Thyroid gland (tissue), 4 donors: ENCODE measurements at places on chromosomes 11 and 22.

DNA sequence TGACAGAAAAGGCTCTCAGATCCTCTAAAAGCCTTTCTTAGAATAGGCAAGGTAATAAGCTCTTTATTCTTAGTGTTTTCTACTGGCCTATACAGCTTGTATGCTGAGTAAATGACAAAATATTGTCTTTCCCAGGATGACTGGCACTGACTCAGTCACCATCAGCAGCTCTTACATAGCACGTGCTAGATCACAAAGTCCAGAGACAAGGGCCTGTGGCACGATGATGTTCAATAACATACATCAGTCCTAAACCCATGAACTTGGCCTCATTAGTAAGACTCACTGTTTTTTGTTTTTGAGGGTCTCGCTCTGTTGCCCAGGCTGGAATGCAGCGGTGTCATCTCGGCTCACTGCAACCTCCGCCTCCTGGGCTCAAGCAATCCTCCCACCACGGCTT is 42.7 kb downstream of the CELF1 start:
- DNase-seq = no peak

DNA sequence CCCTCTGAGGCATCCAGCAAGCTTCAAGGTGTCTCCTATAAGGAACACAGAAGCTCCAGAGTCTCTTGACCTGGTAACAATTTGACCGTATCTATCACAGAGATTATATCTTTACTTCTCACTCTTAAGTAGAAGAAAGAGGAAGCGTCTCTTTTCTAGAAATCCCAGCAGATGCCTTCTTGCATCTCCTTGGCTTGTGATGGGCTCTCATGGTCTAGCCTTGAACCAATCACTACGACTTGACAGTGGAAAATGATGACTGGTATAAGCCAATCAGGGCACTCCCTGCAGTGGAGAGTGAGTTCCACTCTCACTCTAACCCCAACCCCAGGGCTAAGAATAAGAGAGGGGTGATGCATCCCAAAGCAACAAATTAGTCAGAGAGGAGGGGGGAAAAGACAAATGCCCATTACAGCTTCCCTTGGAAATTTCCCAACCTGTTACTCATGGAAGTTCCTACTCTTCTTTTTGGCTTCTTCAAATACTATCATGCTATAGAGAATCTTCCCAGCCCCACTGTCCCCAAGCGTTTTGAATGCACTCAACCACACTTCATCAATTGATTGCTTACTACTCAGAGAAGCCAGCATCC is 293.5 kb downstream of the MN1 start:
- DNase-seq = no peak

GRCh38 chr22:38981005-38981991 is 849 bp upstream of the APOBEC3B start:
- peak; percentile 92 for DNase-seq

DNA sequence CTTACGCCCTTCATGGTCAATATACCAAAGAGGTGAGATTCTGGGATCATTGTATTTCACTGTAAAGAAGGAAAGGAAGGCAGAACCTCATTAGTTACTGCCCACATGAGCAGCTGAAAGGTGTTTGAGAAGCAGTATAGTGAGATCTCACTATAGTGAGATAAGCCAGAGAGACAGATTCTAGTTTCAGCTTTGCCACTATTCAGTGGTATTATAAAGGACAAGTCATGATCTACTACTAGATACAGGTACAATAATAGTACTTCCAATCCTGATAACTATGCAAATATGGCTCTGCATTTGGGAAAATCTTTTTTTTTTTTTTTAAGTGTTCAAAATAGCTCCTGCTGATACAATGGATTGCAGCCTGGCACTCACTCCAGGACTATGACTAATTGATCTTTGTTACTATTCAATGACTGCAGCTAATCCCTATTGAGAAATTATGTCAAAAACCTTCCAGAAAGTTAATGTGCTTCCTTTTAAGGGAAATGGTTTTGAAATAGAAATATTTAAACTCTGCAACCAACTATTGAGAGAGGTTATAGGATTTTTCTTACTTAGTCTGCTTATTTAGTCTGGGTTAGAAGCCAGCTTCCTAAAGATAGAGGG is 8.3 kb upstream of the DLAT start:
- no peak for DNase-seq

- DNase-seq = no peak
These were observed 4.6 kb upstream of the MIF start for GRCh38 chr22:23889620-23890019.

DNA sequence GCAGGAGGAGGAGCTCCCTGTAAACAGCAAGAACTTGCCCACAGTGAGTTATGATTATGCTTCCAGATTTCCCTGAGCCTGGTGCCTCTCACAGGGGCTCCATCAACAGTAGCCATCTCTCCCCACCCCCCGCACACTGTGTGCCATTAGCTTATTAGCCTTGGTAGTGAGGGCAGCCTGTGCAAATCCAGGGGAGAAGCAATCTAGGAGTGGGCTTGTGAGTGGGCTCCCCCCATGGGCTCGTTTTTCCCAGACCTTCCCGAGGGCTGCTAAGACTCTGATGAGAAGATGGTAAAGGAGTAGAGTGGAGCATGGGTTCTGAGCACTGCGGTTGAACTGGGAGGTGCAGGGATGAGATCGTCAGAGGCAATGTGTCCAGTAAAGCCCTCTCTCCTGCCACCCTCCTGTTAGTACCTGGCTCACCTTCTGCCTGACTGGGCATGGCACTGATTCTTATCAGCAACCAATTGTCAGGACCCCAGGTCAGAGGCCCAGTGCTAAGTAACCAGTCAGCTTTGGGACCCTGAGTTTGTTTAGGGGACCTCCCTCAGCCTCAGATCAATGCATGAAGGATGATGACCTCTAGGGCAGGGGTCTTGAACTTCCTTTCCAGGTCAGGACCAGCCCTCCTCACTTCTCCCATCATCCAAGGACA is 38.4 kb upstream of the TP53I11 start:
- DNase-seq = no peak

DNA sequence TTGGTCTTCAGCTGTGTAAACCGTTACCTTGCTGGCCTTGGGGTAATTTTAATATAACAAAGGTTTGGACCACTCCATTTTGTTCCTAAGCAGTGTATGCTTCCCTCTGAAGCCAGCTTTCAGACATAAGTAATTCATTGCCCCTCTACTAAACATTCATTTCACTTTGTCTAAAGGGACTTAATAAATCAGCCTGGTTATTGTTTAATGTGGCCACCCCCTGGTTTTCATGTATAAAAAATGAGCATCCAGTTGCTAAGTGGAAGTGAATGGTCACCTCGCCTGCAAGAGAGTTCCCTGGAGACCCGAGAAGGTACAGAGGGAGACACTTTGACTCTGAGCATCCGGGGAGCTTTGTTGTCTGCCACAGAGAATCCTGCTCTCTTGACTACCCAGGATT is 3.9 kb downstream of the ABTB2 start:
- DNase-seq = no peak

DNA sequence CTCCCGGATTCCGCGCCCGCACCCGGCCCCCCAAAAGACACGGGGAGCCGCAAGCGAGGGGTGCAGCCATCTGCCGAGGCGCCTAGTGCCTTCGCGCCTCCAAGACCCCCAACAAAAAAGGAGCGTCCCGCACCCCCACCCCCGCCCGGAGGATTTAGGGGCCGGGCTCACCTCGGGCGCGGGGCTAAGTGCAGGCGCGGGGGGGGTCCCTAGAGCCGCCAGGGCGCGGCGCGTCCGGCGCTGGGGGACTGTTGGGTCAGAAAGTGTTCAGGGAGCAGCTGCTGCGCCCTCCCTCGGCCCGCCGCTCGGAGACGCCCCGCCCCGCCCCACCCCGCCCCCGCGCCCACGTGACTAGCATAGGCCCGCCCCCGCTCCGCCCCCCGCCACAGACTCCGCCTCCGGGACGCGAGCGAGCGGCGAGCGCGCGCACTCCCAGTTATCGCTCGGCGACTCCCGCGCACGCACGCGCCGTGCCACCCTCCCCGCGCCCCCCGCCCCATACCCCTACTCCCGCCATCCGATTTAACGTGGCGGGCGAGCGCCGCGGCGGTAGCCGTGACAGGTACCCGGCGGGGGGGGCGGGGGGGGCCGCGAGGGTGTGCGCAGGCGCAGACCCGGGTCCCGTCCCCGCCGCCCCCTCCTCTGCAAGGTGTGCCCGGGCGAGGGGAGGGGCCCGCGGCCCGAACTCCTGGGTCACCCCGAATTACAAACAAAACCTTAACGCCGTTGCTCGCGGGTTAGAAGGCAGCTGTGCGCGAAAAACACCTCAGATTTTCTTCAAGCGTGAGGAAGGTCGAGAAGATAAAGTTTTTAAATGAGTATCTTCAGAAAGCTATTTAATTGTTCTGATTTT is 56.2 kb downstream of the KCNJ4 start:
- DNase-seq = peak; percentile 84

DNA sequence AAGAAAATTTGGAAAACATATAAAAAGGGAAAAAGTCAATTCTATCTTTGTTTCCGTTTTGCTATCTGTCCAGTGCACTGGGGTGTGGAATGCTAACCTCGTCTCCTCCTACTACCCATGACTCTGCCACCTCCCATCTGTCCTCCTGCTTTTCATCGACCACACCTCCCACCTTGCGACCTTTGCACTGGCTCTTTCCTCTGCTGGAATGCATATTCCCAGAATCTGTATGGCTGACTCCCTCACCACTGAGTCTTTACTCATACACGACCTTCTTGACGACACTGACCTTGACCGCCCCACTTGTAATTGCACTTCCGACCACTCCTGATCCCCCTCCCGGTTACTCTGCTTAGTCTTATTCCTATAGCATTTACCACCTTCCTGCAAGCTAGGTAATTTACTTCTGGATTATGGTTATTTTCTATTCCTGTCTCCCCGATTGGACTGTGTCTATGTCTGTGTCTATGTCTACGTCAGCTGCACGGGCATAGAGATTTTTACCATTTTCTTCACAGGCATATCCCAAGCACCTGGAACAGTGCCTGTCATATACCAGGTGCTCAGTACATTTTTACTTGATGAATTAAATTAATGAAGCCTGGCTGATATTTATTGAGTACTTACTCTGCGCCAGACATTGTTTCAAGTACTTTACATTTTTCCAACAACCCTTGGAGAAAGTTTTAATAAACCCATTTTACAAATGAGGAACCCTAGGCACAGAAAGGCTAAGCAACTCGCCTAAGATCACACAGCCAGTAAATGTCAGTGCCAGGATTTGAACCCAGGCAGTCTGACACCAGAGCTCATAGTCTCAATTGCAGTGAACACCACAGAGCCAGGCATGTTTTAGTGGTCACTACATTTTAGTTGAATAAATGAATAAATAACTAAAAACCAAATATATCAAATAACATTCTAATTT is 89.3 kb upstream of the SLC22A12 start:
- DNase-seq = no peak

DNA sequence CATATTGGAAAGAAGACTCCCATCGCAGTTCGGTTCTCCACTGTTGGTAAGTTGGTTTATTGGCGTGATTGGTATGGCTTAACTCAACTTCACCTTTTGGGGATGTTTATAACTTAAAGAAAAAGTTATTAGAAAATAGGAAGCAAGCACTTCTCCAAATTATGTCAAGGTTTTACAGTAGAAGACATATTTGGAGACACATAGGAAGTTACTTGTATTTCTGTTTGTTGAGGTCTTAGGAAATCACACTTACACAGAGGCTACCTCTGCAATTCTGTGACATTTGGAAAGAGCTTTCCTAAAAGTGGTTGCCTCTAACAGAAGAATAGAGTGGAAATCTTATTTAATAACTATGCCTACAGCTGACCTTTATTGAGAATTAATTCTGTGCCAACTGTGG is 12.3 kb downstream of the CAT start:
- no peak for DNase-seq

DNA sequence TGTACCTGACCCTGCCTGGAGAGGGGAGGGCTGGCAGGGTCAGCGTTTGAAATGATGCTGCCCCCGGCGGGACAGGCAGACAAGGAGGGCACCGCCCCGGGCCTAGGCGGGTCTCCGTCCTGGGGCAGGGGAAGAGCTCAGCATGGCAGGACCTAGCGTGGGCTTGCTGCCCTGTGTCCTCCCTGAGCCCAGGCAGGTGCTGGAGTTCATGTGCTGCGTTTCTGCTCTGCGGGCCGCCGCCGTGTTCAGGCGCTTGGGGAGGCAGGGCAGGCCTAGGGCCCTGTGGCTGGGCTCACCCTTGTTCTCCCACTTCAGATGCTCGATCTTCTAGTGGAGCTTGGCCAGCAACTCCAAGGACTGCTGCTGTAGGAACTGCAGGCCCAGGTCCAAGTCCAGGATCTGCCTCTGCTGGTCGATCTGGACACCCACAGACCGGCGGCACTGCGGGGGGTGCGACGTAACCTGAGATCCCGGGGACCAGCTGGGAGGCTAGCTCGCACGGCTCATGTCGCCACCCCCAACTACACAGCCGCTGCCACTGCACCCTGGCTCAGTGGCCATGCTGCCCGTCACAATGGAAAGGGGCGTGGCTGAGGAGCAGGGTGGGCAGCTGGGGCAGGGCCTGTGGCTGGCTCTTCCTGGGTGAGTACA is 84.4 kb downstream of the MED15 start:
- peak; percentile 96 for DNase-seq

DNA sequence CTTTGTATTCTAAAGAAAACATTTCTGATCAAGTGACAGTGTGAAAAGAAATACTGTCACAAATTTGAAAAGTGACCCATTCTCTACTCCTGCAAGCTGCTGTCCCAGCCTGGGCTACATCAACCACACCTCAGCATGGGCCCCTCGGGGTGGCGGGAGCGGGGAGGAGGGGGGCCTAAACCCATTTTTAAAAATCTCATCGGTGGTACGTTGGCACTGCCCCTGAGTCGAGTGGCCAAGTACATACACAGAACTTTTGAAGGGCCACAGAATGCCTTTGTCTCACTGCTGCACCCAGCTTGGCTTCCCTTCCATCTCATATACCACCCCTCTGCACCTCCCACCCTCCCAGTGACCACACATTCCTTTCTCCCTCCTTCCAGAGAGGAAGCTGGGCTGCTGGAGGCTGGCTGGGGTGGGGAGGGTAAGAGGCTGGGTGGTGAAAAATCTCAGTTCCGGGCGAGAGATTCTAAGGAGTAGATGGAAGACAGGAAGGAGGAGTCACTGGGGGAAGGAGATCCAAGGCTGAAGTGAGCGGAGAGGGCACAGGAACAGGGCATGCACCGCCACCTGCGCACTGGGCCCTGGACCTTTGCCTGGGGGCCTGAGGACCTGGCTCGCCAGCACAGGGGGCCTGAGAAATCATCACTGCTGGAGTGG is 21.1 kb downstream of the FXYD6 start:
- peak; percentile 30 for DNase-seq

- DNase-seq = peak; percentile 92
These were observed 13.8 kb downstream of the PLXNB2 start for GRCh38 chr22:50293441-50294318.

DNA sequence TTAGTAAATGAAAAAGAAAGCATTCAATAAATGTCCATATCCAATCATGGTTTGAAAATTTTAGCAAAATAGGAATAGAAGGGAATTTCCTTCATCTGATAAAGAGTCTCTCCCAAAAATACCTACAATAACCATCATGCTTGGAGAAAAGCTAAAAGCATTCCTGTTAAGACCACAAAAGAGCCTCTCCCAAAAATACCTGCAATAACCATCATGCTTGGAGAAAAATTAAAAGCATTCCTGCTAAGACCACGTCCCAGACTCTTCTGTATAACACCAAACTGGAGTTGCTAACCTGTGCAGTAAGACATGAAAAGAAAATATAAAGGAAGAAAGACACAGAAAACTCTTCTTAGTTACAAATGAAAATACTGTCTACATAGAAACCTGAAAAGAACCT is 69.4 kb downstream of the LINC01488 start:
- no peak for DNase-seq

- DNase-seq = no peak
These were observed 45.8 kb downstream of the PPFIBP2 start for GRCh38 chr11:7559398-7560283.
